ENCODE measurements at places on chromosomes 2 and 18. TPM values are rescaled to one million over a fixed set of nuclear protein-coding genes. Genes with fewer than 3 reads are reported as not detected.

DNA sequence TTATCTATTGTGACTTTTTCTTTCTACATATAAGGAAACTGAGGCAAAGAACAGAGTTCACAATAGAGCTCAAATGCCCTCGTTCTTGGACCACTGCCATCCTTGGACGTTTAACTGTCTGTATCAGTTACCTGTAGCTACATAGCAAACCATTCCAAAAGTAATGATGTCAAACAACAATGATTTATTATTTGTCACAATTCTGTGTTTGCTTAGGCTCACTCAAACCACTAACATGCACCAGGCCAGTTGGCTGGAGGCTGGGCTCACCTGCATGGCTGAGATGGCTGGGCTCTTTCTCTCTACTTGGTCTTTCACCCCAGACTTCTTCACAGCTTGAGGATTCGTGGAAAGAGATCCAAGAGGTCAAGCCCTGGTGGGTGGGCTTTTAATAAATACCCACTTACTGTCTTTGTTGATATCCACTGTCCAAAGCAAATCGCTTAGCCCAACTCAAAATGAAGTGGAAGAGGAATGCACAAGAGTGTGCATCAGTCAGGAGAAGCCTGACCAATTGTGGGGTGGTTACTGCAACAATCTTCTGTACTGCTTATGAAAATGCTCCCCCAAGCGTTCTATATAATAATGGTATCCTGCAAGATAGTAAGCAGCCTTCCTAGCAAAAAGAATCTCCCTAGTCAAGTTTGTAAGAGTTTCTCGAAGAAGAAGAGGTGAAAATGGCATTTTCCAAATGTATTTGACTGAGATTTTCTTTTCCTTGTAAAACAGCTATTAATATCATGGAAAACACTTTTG, 163.5 kb upstream of the NT5C1B start:
- no peak overlapping the region for H3K27ac ChIP-seq
- peaks cover 26% of the 10 kb centered on the region for H3K4me1 ChIP-seq
- no peaks in the 10 kb centered on the region for H3K36me3 ChIP-seq
- H3K4me3 ChIP-seq, result no peak overlapping the region
- peak; percentile 57 for DNase-seq
- peaks cover 2% of the 10 kb centered on the region for H3K27me3 ChIP-seq

GRCh38 chr2:121873864-121874263, 118.4 kb downstream of the TSN start:
- peaks cover 31% of the 10 kb centered on the region for H3K27me3 ChIP-seq
- H3K27ac ChIP-seq, result no peak overlapping the region
- no peak for DNase-seq
- H3K4me3 ChIP-seq, result no peak overlapping the region
- H3K36me3 ChIP-seq, result no peaks in the 10 kb centered on the region

- peaks cover 32% of the 10 kb centered on the region for H3K27me3 ChIP-seq
- H3K36me3 ChIP-seq, result peaks cover 3% of the 10 kb centered on the region
- no peak overlapping the region for H3K4me3 ChIP-seq
These were observed 12.7 kb upstream of the EFR3B start for GRCh38 chr2:25029183-25029554.

- peaks cover 2% of the 10 kb centered on the region for H3K27me3 ChIP-seq
- no peaks in the 10 kb centered on the region for H3K4me1 ChIP-seq
- H3K27ac ChIP-seq, result no peak overlapping the region
- H3K4me3 ChIP-seq, result no peak overlapping the region
These were observed 67.1 kb upstream of the MSTN start for GRCh38 chr2:190129421-190130199.

DNA sequence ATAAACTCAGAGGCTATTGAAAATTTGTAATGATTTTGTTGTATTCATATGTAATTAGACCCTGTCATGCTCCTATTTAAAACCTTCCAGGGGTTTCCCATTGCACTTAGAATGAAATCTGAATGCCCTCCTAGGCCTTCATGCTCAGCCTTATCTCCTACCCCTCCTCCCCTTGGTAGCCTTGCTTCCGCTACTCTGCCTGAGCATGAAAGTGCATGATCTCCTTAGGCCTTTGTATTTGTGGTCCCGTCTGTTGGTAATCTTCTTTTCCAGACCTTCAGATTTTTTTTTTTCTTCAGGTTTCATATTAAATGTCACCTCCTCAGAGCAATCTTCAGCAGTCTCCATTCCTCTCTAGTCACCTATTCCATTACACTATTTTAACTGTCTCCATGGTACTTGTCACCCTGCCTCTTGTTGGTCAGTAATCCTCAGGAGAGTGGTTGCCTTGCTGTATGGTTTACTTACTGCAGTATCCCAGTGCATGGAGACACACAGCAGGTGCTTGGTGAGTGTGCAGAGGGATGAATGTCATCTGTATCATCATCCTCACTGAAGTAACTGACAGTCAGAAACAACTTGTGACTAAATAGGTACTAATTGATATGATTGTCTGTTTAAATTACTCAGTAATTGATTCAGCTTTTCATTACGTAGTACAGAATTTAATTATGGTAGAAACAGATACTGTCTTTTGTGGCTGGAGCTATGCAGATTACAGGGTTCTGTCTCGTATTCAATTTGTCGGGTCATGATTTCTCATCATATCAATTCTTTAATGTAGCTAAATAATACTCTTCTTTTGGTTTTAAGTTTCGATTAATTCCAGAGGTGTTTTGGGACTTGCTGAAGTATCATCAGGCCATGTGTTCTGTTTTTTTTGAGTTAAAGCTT, 63.9 kb downstream of the PHLPP1 start:
- H3K4me1 ChIP-seq, result peaks cover 48% of the 10 kb centered on the region
- H3K27me3 ChIP-seq, result peaks cover 3% of the 10 kb centered on the region
- H3K4me3 ChIP-seq, result no peak overlapping the region
- no peaks in the 10 kb centered on the region for H3K36me3 ChIP-seq
- DNase-seq, result no peak

The AGPS gene
- total RNA-seq, result 39.9 TPM

GRCh38 chr2:64104933-64105332, 39.3 kb downstream of the PELI1 start:
- H3K4me3 ChIP-seq, result no peak overlapping the region
- peaks cover 34% of the 10 kb centered on the region for H3K4me1 ChIP-seq
- peaks cover 4% of the 10 kb centered on the region for H3K36me3 ChIP-seq
- no peak for DNase-seq
- H3K27ac ChIP-seq, result no peak overlapping the region

GRCh38 chr18:7723558-7723957, 156.4 kb downstream of the PTPRM start:
- DNase-seq, result no peak
- H3K4me1 ChIP-seq, result peaks cover 11% of the 10 kb centered on the region
- no peaks in the 10 kb centered on the region for H3K36me3 ChIP-seq
- H3K27ac ChIP-seq, result no peak overlapping the region
- H3K4me3 ChIP-seq, result no peak overlapping the region
- 0 out of 2 replicates have a peak, but pooled peaks cover 2% of the 10 kb centered on the region for H3K27me3 ChIP-seq

- no peak for DNase-seq
- H3K36me3 ChIP-seq, result peaks cover 22% of the 10 kb centered on the region
- H3K4me3 ChIP-seq, result no peak overlapping the region
- H3K27me3 ChIP-seq, result no peaks in the 10 kb centered on the region
These were observed 12.6 kb downstream of the ERMN start for GRCh38 chr2:157312866-157313486.

DNA sequence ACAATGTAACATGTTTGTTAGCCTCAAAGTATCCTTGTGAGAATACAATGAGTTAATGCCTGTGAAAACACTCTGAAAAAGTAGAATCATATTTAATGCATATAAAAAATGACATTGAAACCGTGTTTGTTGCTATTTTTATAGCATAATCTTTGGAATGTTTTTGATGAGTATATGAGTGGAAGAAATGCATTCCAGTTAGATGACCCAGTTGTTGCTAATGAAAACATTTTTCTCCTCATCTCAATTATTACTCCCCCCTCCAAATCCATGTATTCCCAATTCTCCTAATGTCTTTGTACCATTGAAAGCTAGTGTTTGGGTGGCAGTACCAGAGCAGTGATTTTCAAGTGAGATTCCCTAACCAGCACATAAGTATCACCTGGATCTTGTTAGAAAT, 67.1 kb upstream of the DSEL start:
- H3K36me3 ChIP-seq, result peaks cover 26% of the 10 kb centered on the region
- H3K4me1 ChIP-seq, result peaks cover 43% of the 10 kb centered on the region
- no peak for DNase-seq

The CTAGE1 gene
- 0.23 TPM for total RNA-seq

GRCh38 chr2:201966691-201967438, 66.8 kb upstream of the FZD7 start:
- peaks cover 2% of the 10 kb centered on the region for H3K27me3 ChIP-seq
- H3K4me1 ChIP-seq, result peaks cover 19% of the 10 kb centered on the region

DNA sequence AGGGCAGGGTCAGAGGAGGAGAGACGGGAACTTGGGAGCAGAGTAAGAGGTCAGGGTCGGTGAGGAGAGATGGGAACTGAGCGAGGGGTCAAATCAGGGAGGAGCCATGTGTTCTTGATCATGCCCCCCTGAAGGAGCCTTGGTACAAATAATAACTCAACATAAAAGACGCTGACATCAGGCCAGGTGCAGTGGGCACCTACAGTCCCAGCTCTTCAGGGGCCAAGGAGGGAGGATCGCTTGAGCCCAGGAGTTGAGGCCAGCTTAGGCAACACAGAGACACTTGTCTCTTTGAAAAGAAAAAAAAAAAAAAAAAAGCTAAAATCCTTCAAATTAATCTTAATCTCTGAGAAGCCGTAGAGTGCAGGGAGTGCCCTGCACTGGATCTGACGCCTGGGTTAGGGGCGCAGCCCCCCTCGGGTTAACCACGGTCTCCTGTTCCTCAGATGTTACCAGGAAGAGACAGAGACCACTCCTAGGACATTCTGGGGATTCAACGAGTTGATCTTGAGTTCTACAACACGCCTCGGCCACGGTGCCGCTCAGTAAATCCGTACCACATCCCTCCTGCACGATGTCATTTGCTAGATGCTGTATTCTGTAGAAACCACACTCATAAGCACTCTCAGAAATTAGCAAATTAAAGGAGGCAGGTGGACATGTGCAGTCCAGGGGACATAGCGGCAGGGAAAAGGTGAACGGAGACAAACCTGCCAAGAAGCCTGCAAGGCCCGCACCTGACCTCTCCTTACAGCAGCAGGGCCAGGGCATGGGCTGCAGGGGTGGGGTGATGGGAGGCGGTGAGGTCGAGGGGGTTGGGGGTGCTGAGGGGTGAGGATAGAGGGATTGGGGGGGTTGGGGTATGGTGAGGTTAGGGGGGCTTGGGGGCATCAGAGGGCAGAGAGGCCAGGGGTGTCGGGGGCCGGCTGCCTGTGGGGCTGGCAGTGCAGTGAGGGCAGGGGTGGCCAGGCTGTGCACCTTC, 29.2 kb downstream of the SLC66A2 start:
- H3K4me3 ChIP-seq, result no peak overlapping the region
- no peaks in the 10 kb centered on the region for H3K4me1 ChIP-seq
- DNase-seq, result no peak
- H3K36me3 ChIP-seq, result peaks cover 37% of the 10 kb centered on the region
- H3K27ac ChIP-seq, result no peak overlapping the region

The TACR1 gene
- total RNA-seq, result not detected

- no peak overlapping the region for H3K4me3 ChIP-seq
- no peak for DNase-seq
- peaks cover 31% of the 10 kb centered on the region for H3K36me3 ChIP-seq
- H3K27me3 ChIP-seq, result peaks cover 1% of the 10 kb centered on the region
- no peak overlapping the region for H3K27ac ChIP-seq
- H3K4me1 ChIP-seq, result peaks cover 18% of the 10 kb centered on the region
These were observed 26.8 kb downstream of the AAK1 start for GRCh38 chr2:69616755-69617154.

DNA sequence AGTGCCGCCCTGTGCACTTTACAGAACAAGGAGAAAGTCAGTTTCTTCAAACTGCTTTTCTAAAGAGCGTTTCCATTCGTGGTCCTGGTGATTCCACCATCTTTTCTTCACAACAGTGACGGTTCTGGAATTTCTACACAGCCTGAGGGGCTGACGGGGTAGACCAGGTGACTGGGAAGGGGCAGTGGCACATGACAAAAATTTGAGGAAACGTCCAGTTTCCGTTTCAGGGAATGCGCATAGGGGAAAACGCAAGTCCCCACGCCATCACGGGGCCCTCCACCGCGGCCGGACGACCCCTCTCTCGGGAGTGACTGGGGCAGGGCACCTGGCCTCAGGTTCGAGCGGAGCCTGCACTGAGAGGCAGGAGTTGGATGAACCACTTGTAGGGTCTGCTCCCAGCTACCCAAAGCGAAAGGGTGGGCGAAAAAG, 980 bp upstream of the SPTBN1 start:
- DNase-seq, result no peak
- H3K27me3 ChIP-seq, result peaks cover 5% of the 10 kb centered on the region
- no peaks in the 10 kb centered on the region for H3K36me3 ChIP-seq
- no peak overlapping the region for H3K27ac ChIP-seq

The SALL3 gene
- not detected for total RNA-seq

DNA sequence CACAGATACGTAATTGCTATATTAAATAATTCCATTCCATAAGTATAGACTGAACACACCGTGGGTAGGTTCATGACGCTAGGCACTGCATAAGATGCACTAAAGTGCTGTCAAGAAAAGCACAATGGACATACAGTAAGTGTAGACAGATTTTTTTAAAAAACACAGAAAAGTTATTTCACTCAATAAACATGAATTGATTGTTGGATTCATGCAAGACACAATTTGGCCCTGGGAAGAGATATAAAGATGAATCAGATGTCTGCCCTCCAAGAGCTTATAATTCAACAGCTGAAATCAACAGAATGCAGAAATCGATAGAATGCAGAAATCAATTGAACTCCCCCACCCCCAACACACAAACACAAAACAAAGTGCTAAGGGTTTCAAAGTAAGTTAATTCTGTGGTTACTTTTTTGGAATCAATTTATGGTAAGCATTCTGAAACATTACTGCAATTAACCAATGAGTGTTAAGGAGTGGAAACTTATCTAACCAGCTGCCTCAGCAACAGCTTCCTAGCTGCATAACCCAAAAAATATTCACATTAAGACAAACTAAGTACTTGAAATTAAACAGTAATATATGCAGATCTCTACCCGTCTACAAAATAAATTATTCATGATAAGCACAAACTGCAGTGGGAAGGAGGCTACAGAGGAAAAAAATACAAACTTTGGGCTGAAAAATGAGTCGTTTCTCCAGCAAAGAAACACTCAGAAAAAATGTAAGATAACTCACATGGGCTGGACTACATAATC, 1.6 kb downstream of the NBAS start:
- H3K4me1 ChIP-seq, result peaks cover 37% of the 10 kb centered on the region
- DNase-seq, result no peak
- H3K27ac ChIP-seq, result peak overlapping the region; percentile 99

The MPP4 gene
- 3.6 TPM for total RNA-seq

The YIPF4 gene
- total RNA-seq, result 63.2 TPM

The KCNE4 gene
- 9.3 TPM for total RNA-seq

DNA sequence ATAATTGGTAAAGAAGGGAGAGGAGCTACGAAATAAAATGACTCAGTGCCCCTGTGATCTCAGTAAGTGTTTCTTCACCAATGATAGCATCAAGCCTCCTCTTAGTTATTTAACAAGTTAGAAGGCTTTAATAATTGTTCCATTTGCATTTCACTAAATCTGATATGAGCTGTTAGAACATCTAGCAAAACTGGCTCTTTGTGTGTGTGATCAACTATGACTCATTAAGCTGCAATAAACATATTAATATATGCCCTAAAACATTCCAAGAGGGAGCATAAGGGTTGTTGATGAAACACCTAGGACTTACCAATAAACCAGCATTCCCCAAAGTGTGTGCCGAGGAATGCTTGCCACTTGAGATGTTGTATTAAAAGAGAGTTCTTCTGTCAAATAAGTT, 115.2 kb downstream of the OSBPL6 start:
- peaks cover 6% of the 10 kb centered on the region for H3K4me1 ChIP-seq
- no peak overlapping the region for H3K27ac ChIP-seq
- peaks cover 12% of the 10 kb centered on the region for H3K36me3 ChIP-seq
- H3K27me3 ChIP-seq, result no peaks in the 10 kb centered on the region
- no peak overlapping the region for H3K4me3 ChIP-seq
- no peak for DNase-seq

The HJURP gene
- total RNA-seq, result 32.1 TPM
